ENCODE measurements at places on chromosomes 1 and 21.

- DNase-seq, result no peak
Observed at GRCh38 chr1:10514490-10515235, 39.9 kb downstream of the PEX14 start.

GRCh38 chr1:242140836-242141235 is 141.9 kb upstream of the MAP1LC3C start:
- DNase-seq, result no peak

- no peak for DNase-seq
Observed at GRCh38 chr1:230643908-230644307, 1.6 kb downstream of the COG2 start.

DNA sequence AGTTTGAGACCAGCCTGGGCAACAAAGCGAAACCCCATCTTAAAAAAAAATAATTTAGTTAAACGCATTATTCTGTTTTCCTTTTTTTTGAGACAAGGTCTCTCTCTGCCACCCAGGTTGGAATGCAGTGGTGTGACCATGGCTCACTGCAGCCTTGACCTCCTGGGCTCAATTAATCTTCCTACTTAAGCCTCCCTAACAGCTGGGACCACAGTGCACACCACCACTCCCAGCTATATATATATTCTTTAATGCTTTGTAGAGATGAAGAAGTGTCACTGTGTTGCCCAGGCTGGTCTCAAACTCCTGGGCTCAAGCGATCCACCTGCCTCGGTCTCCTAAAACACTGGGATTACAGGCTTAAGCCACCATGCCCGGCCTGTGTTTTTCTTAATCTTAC is 7.7 kb upstream of the KLF17 start:
- DNase-seq, result no peak

DNA sequence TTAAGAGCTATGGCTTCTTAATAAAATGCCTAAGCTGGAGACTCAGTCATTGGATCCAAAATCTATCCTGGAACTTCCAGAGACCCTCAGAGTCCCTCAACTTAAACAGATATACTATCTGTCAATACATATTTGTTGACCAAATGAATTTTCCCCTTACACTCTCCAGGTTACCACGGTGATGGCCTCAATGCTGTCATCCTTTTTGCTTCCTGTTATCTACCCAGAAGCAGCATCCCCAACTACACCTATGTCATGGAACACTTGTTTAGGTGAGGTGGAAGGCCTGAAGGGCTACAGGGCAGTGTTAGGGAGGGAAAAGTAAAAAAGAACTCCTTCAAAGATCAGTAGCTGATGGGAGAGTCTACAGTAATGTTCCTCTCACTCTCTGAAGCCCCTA is 4.4 kb upstream of the C1orf56 start:
- DNase-seq, result no peak

GRCh38 chr1:217889401-217889800 is 258.3 kb downstream of the SPATA17 start:
- DNase-seq, result no peak

GRCh38 chr1:228512781-228513198 is 25.6 kb downstream of the RNF187 start:
- no peak for DNase-seq

DNA sequence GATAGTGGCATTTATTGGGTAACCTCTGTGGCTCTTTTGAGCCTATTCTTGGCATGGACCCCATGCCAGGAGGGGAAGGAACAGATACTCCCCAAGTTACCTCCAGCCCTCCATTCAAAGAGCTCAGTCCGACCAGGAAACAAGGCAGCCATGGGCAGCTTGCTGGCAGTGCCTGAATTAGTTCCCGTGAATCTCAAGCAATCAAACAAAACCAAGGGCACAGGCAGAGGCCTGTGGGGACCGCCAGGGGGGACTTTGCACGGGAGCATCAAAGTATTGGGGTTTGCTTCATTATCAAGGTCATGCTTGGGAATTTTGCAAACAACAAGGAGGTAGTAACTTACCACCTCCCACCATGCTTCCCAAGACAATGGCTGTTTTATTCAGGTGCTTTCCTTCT is 81.2 kb upstream of the IFFO2 start:
- DNase-seq, result no peak

DNA sequence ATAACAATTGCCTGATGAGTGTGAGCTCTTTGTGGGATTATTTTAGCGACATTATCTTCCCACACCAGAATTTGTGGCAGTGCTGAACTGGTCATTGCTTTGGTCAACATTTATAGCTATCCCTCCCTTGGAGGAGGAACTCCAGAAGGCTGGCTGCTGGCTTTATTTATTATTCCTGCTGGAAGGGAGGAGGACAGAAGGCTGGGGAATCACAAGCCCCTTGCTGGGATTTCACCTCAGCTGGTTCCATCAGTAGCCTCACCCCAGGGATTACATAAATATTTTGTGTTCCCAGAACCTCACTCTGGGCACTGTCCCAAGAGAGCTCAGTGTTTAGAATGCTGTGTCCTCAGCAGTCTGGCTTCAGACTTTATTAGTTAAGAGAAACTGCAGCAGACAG is 102.8 kb upstream of the C1orf21 start:
- DNase-seq, result no peak

- no peak for DNase-seq
Observed at GRCh38 chr1:248755517-248755916, at the start of gene LYPD8. Gene LYPD8 (minus strand): TSS chr1:248755759. CDS start chr1:248751081, 4,678 bp downstream.

DNA sequence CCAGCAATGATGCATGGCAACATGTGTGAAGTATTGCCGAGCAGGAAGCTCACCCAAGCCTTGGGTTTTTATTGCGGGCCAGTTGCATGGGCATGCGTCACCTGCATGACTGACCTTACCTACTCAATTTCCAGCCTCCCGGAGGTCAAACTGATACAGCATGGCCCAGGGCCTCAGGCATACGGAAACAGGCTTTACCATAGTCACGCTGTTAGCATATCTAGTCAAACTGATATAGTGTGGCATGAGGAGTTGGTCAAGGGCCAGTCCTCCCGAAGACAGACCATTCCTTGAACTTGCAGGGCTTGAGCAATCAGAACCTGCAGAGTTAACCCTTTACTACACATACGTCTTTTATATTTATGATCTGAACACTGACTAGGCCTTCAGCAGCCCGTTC is 6.4 kb upstream of the DUSP12 start:
- DNase-seq, result no peak

GRCh38 chr1:208533746-208534598 is 289.8 kb upstream of the PLXNA2 start:
- DNase-seq, result no peak

GRCh38 chr1:211511947-211512346 is 20.0 kb upstream of the RD3 start:
- DNase-seq, result no peak

DNA sequence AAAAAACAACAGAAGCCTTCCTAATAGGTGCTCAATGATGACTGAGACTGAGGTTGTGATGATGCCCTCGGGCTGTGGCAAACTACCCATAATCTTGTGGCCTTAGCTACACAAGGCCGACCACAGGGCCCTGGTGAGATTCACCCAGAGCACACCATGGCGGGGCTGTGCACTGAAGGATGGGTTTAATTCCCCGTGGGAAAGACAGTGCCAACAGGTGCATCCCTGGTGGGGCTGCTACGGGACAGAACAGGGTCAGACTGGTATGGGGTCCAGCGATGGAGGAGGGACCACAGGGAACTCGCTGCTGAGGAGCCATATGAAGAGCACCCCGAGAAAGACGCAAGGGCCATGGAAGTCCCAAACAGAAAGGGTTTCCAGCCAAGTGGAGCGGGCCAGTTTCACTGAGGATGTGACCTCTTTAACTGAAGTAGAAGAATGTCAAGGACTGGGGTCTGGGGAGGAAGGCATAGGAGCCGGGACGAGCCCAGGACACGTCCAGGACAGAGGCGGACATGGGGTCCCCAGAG is 21.3 kb downstream of the PRDM15 start:
- DNase-seq, result no peak

DNA sequence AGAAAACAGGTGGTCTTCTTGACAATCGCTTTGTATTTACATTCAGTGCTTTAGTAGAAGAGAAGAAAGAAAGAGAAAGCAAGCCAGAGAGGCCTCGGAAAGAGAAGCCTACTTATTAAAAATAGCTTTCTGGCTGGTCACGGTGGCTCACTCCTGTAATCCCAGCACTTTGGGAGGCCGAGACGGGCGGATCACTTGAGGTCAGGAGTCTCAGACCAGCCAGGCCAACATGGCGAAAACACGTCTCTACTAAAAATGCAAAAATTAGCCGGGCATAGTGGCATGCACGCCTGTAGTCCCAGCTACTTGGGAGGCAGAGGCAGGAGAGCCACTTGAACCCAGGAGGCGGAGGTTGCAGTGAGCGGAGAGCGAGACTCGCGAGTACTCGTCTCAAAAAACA is 1.8 kb upstream of the SLC19A2 start:
- no peak for DNase-seq

GRCh38 chr1:27726173-27727044 is 648 bp downstream of the FAM76A start:
- no peak for DNase-seq

- DNase-seq, result no peak
Observed at GRCh38 chr1:92662048-92662447, 122.9 kb downstream of the EVI5 start.

DNA sequence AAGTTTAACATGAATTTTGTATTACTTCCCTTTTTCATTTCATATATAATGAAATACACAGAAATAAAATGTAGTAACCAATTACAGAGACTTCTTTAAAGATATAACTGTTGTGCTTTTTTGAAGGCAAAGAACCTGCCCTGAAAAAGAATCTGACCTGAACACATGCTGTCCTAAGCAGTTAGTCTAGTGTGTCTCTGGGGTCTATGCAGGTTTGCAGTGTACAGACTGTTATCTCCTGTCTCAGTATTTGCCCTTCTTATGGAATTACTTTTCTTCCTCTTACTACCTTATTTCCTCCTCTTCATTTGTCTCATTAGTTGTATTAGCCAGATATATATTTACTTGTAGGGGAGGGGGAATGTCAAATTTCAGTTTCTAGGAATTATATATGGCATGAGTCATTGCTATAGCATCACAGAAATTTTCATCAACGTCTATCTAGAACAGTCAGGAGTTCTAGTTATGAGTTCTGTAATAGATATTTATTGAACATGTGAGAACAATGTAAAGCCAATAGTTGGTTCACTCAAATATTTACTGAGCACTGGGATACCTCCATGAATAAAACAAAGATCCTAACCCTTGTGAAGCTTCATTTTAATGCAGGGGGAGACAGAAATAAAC is 28.4 kb upstream of the PLEKHO1 start:
- DNase-seq, result no peak

DNA sequence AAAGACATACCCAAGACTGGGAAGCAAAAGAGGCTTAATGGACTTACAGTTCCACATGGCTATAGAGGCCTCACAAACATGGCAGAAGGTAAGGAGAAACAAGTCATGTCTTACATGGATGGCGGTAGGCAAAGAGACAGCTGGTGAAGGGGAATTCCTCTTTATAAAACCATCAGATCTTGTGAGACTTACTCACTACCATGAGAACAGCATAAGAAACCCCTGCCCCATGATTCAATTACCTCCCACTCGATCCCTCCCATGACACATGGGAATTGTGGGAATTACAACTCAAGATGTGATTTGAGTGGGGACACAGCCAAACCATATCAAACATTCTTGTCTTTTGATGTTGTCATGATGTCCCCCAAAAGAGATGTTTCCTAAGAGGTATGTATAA is 103.3 kb downstream of the DUSP10 start:
- no peak for DNase-seq

- DNase-seq, result no peak
Observed at GRCh38 chr1:54342288-54342687, 63.9 kb downstream of the SSBP3 start.

- no peak for DNase-seq
Observed at GRCh38 chr1:207313131-207313530, 8.3 kb upstream of the CD55 start.

DNA sequence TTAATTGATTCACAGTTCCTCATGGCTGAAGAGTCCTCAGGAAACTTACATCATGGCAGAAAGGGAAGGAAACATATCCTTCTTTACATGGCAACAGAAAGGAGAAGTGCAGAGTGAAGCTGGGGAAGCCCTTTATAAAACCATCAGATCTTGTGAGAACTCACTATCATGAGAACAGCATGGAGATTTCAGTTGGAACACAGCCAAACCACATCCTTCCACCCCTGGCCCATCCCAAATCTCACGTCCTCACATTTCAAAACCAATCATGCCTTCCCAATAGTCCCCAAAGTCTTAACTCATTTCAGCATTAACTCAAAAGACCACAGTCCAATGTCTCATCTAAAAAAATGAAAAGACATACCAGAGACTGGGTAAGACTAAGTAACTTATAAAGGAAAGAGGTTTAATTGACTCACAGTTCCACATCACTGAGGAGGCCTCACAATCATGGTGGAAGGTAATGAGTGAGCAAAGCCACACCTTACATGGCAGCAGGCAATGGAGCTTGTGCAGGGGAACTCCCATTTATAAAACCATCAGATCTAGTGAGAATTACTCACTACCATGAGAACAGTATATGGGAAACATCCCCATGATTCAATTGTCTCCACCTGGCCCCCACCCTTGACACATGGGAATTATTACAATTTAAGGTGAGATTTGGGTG is 105.2 kb downstream of the MRPL39 start:
- DNase-seq, result no peak

- DNase-seq, result no peak
Observed at GRCh38 chr1:44423591-44424537, 18.8 kb downstream of the RNF220 start.

GRCh38 chr1:241532162-241532531 is at the start of gene KMO:
Gene KMO (plus strand): TSS chr1:241532378. CDS start chr1:241532445, 67 bp downstream.
- no peak for DNase-seq

DNA sequence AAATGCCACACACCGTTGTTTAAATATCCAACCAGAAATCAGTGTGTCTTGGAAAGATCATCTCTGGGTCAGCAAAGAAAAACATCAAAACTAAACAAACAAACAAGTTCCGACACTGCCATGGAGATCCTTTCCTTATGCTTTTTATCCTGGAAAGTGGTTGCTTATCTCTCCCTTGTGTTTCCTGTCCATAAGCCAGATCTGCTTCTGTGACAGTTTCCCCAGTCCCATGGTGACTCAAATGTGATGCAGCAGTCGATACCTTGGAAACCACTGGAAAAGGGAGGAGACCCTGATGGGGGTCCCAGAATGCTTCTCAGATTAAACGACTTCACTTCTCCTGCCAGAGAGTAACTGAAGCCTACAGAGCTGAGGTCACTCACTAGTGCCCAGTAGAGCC is 94.7 kb downstream of the DMRTA2 start:
- DNase-seq, result no peak

- DNase-seq, result no peak
Observed at GRCh38 chr1:22182715-22183114, 39.8 kb upstream of the WNT4 start.

- no peak for DNase-seq
Observed at GRCh38 chr1:57489358-57490036, 65.6 kb upstream of the DAB1 start.

DNA sequence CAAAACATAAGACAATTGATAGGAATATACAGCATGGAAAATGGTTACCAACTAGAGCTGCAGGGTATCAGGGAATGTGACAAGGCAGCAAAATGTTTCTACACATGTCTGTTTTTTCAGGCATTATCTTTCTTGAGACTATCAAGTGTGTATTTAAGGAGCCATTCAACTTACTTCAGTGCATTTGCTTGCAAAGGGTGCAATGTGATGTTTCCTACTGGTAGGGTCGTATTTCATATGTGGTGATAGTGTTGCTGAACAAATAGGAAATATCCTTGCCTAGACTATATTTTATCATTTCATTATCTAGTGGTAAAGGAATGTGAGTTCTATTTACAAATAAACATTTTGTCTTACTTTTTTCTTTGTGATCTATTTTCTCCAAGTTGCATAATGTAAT is 42.4 kb downstream of the PTPRC start:
- DNase-seq, result no peak

Data from CD8-positive, alpha-beta T cell (primary cell).